ENCODE measurements at places on chromosomes 3 and 15.

- DNase-seq: no peak
These were observed 1.1 kb downstream of the MRPL47 start for GRCh38 chr3:179603321-179603720.

GRCh38 chr3:178436773-178437172, 99.5 kb upstream of the KCNMB2 start:
- DNase-seq: no peak

DNA sequence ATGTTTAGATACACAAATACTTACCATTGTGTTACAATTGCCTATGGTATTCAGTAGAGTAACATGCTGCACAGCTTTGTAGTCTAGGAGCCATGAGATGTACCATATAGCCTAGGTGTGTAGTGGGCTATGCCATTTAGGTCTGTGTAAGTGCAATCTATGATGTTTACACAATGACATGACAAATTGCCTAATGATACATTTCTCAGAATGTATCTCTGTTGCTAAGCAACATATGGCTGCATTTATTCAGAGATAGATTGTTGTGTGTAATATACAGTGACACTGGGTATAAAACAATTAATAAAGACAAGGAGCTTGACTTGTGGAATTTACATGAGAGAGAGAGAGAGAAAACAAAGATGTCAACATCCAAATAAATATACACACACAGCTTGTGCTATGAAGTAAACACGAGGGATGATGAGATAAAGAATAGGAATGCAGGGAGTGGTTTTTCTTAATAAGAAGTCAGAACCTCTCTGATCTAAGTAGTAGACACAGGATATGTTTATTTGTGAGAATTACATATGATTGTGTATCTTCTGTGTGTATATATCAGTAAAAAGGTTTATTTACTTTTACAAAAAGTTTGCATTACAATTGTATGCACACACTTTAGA, 110.0 kb downstream of the KCNAB1 start:
- no peak for DNase-seq

DNA sequence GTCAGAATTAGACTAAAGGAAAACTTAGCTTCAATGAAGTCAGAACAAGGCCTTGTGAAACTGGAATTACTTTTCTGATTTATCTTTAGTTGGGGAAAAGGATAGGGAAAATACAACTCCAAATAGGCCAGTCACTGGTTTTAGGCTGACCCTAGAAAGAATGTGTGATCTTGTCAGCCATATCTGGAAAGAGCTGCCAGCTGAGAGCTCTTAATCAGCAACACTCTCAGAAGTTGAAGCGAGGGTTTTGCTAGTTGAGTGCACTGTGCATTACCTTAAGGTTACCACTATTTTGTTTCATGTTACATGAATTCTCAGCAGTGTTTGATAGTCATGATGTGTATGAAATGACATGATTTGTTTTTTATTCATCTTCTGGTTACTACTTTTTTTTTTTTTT, 905.3 kb upstream of the ALCAM start:
- DNase-seq: no peak

- no peak for DNase-seq
These were observed 1.4 kb upstream of the GREM1 start for GRCh38 chr15:32716216-32716914.

- no peak for DNase-seq
These were observed 214.5 kb upstream of the ROPN1 start for GRCh38 chr3:124206225-124207055.

All from CD4-positive, alpha-beta T cell treated with Interleukin-4 for 1 hour (primary cell).